ENCODE measurements at places on chromosomes 12 and 14.

DNA sequence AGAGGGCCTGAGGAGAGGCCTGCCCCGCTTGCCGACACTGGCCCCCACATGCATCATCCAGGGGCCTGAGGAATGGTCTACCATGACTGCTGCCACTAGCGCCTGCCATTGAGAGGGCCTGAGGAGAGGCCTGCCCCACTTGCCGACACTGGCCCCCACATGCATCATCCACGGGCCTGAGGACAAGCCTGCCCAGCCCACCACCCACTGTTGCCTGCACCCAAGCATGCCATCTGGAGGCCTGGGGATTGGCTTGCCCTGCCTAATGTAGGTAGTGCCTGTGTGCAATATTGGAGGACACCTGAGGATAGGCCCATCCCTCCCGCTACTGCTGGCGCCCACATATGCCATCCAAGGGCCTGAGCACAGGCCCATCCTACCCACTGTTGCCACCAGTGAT, 24.4 kb downstream of the CYP46A1 start:
- no peak for DNase-seq

DNA sequence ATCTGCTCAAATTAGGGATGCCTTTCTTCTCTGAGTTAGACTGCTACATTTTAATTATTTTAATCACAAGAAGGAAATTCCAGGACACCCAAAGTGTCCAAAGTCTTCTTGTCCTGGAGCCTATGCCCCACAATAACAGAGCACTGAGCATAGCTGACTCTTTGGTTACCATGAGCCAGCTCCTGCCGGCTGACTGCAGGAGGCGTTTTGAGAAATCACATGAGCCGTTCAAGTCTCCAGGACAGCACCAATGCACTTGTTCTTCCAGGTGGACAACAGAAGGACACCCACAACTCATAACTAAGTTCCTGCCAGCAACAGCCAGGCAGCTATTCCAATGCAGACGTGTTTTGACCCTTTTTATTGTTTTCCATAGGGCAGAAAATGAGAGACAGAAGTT, 46.0 kb upstream of the SRSF5 start:
- no peak for DNase-seq

DNA sequence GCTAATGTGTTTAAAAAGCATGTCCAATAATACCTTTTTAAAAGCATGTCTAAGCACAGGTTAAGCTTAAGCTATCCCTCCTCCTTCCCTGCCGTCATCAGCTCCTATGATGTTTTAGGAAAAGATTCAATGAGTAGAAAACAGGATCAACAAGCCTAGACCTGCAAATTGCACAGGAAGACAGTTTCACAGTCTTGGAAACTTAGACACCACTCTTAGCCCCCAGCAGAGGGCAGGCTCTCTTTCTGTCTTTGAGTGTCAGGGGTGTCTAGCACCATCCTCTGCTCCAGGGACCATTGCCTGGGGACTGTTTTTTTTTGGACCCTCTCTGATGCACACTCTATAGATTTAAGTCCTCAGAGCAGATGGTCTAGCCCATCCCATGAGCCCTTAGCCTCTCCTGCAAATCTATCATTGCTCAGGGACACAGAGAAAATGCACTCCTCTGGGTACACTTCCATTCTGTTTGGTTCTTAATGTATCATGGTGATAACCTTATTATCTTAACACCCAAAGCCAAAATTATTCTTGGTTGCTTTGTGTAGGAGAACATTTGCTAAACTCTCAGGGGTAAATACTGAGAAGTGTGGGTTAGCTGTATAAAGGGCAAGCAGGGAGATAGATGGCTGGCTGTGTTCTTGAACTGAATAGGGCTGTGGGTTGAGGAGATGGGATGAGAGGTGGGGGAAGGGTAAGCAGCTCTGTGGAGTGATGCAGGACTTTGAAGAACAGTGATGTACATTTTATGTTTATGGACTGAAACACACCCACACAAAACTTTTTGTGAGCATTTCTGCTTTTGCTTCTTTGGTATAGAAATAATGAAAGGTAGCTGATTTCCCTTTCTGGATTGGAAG, 259.9 kb upstream of the DDHD1 start:
- DNase-seq = no peak

- DNase-seq = no peak
Measured at GRCh38 chr14:61290701-61291100, 9.6 kb upstream of the TMEM30B start.

DNA sequence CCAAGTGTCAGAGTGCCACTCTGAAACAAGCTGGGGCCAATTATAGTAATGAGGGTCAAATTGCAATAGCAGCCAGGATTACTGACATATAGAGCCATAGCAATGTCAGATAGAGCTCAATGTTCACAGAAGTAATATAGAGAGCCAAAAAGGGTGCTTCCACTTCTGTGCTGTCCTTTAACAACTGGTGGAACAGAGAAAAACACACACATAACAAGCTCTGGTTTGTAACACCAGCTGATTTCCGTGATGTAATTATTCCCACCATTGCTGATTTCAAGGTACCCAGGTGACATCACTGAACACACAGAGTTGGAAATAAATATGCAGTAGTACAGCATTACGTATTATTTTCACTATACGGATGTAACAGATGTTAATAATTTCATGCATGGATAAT, 3.0 kb upstream of the CLEC2B start:
- no peak for DNase-seq

DNA sequence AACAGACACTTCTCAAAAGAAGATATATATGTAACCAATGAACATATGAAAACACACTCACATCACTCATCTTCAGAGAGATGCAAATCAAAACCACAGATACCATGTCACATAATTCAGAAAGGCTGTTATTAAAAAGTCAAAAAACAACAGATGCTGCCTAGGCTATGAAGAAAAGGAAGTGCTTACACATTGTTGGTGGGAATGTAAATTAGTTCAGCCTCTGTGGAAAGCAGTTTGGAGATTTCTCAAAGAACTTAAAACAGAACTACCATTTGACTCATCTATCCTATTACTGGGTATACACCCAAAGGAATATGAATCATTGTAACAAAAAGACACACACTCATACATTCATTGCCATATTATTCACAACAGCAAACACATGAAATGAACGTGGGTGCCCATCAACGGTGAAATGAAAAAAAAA, 35.1 kb downstream of the EIF2S3B start:
- DNase-seq = peak; percentile 70

GRCh38 chr14:42013559-42013958, 406.9 kb downstream of the LRFN5 start:
- no peak for DNase-seq

GRCh38 chr12:46977871-46978375, 101.5 kb upstream of the PCED1B start:
- no peak for DNase-seq

GRCh38 chr12:57008178-57008577, 1.8 kb upstream of the ZBTB39 start:
- DNase-seq = peak; percentile 40

- no peak for DNase-seq
Measured at GRCh38 chr12:82648259-82648909, 38.3 kb upstream of the TMTC2 start.

- no peak for DNase-seq
Measured at GRCh38 chr12:47942614-47943225, 20.7 kb upstream of the TMEM106C start.

DNA sequence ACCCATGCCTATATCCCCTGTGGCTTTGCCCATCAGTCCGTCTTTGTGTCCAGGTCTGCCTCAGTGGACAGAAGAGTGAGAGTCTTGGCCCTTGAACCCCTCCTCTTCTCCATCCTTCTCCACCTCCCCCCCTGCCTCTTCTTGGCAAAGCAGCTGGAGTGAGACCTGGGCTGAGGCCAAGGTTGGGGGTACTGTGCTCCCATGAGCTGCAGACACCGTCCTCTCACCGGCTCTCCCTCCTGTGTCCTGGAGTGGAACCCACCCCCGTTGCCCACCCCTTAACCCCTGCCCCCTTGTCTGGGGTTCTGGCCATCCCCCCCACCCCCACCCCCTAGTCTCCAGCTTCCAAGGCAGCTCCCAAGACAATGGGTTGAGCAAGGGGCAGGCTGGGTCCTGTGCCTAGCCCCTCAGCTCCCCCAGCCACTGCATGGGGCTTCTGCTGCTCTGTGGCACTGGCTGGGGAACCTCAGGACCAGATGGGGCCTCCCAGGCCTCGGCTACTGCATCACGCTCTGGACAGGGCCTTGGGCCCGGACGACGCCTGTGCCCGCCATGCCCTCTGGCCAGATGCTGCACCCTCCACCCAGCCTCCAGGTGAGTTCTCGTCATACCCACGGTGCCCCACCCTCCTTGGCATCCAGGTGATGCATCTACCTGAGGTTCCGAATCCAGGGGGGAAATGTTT, 35.7 kb downstream of the RTL1 start:
- DNase-seq = no peak

- DNase-seq = no peak
Measured at GRCh38 chr14:104392396-104393198, 187.0 kb upstream of the C14orf180 start.

DNA sequence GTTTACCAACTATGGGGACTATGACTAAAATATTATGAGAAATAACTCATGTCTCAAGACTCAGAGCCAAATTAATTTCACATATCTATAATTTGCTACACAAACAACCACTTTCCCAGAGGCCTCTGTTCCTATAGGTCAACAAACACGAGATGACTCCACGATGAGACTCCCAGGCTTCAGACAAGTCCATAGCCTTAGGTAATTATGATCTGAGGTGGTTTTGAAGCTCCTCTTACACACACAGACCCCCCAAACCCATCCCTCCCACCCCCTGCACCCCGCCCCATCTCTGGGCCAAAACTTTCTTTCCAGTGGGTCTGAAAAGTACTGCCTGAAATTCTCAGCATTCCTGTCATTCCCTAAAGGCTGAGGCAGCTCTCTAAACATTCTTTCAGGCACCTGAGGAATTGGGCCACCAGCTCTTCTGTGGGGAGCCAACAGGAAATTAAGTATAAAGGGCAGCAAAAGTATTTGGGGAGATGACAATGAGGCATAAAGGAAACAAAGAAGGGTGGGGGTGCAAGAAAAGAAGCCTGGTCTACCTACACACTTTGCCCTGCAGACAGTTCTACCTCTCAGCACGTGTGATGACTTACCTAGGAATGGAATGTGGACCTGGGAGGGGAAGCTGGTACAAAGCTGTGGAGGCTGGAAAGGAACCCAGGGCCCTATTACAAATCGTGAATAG, 143.6 kb downstream of the PAWR start:
- DNase-seq = peak; percentile 90

DNA sequence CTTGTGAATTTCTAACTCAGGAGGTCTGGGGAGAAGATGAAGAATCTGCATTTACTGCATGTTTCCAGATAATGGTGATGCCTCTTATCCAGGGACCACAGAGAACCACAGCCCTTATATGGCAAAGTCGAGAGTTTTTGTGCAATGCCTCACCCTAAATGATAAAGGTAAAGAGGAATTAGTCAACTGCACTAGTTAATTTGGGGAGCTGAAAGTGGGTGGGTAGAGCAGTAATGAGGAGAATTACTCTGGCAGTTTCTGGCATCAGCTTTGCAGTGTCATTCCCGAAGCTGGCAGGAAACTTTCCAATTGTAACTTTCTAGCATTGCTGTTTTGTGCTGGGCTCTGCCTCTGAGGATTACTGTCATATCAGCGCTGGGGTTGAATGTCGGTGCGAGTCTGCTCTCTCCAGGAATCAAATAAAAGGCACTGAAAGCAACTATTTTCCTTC, 10.3 kb downstream of the EGLN3 start:
- DNase-seq = no peak

GRCh38 chr12:107533218-107533617, 152.4 kb upstream of the PWP1 start:
- no peak for DNase-seq

- no peak for DNase-seq
Measured at GRCh38 chr12:8078398-8078797, 3.7 kb upstream of the NECAP1 start.

DNA sequence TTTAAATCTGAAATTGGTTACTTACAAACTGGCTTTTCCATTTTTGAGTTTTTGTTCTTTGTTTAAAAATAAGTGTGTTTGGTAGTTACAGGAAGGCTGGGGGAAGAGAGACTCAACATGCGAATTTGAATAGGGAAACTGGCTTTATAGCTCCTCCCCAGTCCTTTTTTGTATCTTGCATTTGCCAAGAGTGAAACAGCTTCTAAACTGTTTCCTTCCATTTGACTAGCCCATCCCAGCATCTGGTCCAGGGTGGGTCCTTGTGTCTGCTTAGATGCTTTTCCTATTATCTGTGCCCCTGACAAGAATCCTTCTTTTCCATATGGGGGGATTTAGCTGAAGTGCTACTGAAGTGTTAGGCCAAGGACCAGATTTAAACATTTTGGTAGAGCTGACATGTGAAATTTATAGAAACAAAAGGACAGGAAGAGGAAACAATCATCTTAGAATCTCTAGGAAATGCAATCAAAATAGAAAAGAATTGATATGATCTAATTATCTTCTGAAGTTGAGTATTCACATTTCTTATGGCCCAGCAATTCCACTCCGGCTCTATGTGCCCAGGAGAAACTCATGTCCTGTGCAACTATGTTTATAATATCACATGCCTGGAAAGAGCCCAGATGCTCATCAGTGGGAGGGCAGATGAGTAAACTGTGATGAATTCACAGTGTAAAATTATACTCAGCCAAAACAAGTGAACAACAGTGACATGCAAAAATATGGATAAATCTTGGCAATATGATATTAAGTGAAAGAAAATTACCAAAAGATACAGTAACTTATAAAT, 7.4 kb downstream of the SMOC1 start:
- no peak for DNase-seq

GRCh38 chr12:93968536-93969285, 179.7 kb upstream of the PLXNC1 start:
- no peak for DNase-seq

DNA sequence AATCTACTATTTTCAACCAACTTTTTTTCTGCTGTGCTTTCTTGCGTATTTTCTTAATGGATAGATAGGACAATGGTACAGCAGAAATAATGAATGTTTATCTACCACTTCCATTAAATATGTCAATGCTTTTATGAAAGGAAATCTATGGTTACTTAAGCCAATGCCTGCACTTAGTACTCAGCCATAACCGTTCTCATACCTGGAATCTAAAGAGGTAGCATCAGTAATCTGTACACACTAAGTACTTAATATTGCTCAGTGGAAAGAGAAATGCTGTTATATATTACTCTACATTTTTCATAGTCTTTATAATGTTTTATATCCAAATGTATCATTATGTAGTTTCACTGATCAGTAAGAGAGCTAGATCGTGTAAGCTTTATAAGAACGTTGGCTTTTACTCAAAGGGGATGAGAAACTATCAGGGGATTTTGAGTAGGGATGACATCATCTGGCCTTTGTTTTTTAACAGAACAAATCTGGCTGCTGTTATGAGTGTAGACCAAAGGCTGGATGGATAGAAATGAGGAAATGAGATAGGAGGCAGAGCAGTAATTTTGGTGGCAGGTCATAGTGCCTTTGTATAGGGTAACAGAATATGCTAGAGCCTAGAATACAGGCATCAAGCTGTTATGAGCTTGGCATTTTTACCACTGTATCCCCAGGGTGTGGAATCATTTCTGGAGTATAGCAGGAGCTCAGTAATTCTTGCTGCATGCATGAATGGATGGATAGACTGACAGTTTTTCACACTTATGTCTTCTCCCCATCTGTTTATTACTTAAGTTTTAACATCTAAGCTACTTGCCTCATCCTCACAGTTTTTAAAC, 34.0 kb downstream of the ALG10B start:
- DNase-seq = no peak

All from HS-5 (cell line).